ENCODE measurements at places on chromosomes 4 and X.

- DNase-seq, result no peak
Observed at GRCh38 chr4:3347871-3348270, 55.0 kb downstream of the RGS12 start.

GRCh38 chrX:105894721-105895120 is 72.4 kb downstream of the NRK start:
- no peak for DNase-seq

- DNase-seq, result no peak
Observed at GRCh38 chr4:169707958-169708643, 49.6 kb downstream of the HPF1 start.

- no peak for DNase-seq
Observed at GRCh38 chr4:101367201-101367600, 19.9 kb upstream of the PPP3CA start.

- no peak for DNase-seq
Observed at GRCh38 chrX:151825925-151826485, 86.7 kb upstream of the MAGEA4 start.

Measured in germinal center (tissue), 1 donor.